Myocyte (in vitro differentiated cells): ENCODE measurements at places on chromosomes 12 and 14.

- no peak for DNase-seq
Observed at GRCh38 chr14:102158797-102159196, 19.1 kb downstream of the WDR20 start.

DNA sequence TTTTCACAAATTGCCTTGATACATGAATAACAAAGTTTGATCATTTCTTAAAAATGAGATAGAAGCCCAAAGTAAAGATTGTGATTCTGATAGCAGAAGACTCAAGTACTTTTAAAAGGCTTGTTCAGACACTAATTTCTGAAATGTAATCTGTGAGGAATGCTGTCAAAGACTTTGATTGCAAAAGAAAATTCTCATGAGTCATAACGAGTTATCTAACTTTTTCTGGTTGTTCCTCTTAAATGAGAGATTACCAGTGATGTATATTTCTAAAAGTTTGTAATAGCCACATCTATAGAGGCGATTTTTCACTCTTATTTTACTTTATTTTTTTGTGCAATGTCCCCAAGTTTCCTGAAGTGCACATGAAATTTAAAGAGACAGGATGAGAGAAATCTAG lies 7.0 kb downstream of the PYGL start:
- no peak for DNase-seq

GRCh38 chr12:89895591-89895990 lies 187.0 kb upstream of the ATP2B1 start:
- peak; percentile 24 for DNase-seq

GRCh38 chr12:110744151-110744571 lies 1.5 kb upstream of the PPP1CC start:
- peak; percentile 50 for DNase-seq

DNA sequence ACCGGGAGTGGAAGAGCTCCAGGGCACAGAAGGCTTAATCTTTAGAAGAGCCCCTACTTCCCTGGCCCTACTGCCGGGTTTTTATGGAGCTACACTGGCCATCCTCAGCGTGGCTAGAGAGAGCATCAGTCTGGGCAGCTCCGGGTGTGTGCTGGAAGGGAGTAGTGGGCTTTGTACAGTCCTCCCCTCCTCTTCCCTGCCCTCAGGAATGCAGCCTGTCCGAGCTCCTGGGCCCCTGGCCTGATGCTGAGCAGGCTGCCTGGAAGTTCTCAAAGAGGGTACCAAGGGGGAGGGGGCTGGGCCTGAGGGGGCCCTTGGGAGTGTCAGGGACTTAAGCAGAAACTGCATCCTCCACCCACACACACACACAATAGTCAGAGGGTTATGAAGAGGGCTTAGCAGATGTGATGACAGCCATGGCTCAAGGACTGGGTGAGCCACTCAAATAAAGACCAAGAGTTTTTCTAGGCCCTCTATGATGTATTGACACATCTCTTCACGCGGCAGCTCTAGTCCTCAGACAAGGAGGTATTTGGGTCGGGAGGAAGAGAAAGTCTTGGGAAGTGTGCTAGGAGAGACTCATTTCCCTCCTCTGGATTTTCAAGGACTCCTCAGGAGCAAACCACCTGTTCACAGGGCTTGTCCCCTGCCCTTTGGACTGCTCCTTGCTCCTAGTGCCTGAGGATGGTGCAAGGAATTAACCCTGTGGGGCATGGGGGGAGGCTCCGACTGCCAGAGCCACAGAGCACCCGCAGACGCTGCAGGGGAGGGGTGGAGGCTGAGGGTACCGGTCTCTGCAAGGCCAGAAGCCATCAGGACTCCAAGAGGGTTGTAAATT lies 16.5 kb upstream of the FIGNL2 start:
- no peak for DNase-seq
